ACHN (cell line): ENCODE measurements at places on chromosomes 16 and 17.

DNA sequence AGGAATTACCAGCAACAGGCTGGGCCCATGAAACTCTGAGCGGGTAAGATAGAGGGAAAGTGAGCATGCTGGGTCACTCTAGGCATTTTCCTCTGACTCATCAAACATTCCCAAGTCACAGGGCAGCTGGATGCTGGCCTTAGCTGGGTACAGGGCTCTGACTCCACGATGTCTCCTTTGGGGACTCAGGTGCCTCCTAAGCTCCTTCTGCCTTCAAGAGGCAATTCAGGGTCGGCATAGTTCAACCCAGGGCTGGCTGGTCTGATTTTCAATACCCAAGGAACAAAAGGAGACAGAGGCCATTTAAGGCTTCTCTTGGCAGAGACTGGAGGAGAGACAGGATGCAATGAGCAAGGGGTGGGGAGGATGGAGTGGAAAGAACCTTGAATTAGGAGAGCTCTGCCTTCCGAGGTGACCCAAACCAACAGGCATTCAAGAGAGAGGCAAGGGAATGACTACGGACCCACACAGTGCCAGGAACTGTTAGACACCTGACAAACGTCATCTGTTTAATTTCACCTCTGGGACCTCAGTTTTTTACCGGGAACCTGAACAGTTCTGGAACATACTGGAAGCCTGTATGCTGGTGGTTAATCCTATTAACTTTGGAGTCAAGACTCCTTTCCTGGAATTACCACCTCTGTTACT, 910 bp downstream of the WBP2 start:
- peak; percentile 85 for DNase-seq

DNA sequence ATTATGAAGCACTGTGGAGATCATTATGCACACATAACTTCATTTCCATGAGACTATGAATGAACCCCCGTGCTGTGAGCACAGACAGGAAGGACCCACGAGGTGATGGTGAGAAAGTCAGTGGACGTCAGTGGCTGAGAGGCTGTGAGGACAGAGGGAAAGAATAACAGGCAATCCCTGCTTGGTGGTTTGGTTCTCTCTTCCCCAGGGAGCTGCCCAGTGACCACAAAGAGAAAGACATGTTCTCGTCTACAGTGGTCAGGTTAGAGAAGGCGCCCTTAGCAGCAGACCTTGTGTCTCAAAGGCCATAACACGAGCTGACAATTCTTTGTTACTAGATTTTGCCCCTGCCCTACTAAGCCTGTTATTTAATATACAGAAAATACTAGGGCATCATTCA, 609.2 kb downstream of the TOX3 start:
- no peak for DNase-seq

GRCh38 chr17:75695141-75695829, 26.0 kb upstream of the ITGB4 start:
- no peak for DNase-seq

- no peak for DNase-seq
Measured at GRCh38 chr17:74994440-74994839, 7.0 kb downstream of the CDR2L start.
